Astrocyte of the cerebellum (primary cell): ENCODE measurements at places on chromosomes 3 and 15.

GRCh38 chr3:185188816-185189215 lies 36.0 kb upstream of the C3orf70 start:
- DNase-seq = no peak

- peak; percentile 85 for DNase-seq
These were observed 681.6 kb upstream of the ARPP21 start for GRCh38 chr3:34957677-34958076.

DNA sequence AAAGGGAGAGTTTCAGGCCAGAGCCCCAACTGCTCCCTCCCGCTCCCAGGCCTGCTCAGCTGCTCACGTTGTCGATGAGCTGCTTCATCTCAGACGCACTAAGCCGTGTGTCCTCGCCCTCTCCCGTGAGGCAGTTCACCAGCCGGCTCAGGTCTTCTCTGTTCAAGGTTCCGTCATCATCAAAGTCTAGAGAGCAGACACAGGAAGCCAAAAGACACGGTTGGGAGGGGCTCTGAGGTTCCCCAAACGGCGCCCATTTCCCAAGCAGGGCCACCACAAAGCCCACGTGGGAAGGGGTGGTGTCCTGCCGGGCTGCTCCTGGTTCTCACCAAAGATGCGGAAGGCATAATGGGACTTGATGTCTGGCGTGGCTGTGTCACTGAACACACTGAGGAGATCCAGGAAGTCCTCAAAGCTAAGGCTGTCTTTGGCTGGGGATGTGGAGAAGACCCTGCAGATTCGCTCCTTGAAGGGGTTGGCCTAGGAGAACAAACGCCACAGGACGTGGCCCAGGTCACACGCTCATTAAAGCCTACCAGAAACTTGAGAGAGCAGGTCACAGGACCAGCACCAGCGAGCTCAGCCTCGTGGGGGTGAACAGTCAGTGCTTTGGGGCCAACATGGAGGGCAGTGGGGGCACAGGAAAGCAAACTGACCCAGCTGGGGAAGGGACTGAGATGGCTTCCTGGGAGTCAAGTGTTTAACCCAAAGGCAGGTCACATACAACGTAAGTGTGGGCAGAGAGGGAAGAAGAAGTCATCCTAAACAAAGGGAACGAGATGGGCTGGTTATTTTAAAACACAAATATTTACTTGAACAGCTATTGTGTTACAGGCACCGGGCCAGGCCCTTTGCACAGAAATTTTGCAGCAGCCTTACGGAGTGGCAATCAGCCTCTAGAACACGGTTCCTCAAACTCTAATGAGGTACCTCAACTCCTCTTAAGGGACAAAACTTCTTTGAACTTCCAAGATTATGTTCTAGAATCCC lies 2.4 kb downstream of the CIB1 start:
- no peak for DNase-seq

- DNase-seq = no peak
These were observed 56.1 kb downstream of the PLXNA1 start for GRCh38 chr3:127038923-127039581.
